Mammary epithelial cell (primary cell): ENCODE measurements at places on chromosomes 7 and 10. TPM values are rescaled to one million over a fixed set of nuclear protein-coding genes. Genes with fewer than 3 reads are reported as not detected.

BMPR1A gene
- total RNA-seq = 58.0 TPM

TSPAN15 gene
- 1.5 TPM for total RNA-seq

RBM20 gene
- total RNA-seq = 0.07 TPM in 1 of 2 replicates, not detected in the other

GNGT1 gene
- total RNA-seq = not detected in 2 replicates

SFXN3 gene
- total RNA-seq = 102 TPM

SLC18A2 gene
- total RNA-seq = 0.08 TPM in 1 of 2 replicates, not detected in the other

CC2D2B gene
- total RNA-seq = not detected in 2 replicates
